ENCODE measurements at places on chromosomes 2 and 18.

GRCh38 chr2:235945608-235946140 is 222.5 kb downstream of the GBX2 start:
- no peak for DNase-seq

DNA sequence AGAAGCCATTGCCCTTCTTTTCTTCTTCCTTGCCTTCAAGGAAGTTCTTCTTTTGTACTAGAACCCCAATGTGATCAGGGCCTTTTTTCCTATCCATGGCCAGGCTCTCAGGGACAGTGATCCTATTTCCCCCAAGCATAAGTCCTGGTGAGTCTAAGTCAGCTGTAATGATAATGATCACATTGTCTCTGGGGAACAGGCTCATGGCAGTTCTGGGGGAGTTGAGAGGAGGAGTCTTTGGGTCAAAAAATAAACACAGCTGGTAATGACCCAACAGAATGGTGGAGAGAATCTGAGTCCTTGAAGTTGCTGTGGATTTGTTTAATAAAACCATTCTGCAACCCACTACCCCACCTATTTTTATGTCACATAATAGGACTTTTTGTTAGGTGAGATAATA is 96.6 kb downstream of the SOCS6 start:
- peak; percentile 43 for DNase-seq

DNA sequence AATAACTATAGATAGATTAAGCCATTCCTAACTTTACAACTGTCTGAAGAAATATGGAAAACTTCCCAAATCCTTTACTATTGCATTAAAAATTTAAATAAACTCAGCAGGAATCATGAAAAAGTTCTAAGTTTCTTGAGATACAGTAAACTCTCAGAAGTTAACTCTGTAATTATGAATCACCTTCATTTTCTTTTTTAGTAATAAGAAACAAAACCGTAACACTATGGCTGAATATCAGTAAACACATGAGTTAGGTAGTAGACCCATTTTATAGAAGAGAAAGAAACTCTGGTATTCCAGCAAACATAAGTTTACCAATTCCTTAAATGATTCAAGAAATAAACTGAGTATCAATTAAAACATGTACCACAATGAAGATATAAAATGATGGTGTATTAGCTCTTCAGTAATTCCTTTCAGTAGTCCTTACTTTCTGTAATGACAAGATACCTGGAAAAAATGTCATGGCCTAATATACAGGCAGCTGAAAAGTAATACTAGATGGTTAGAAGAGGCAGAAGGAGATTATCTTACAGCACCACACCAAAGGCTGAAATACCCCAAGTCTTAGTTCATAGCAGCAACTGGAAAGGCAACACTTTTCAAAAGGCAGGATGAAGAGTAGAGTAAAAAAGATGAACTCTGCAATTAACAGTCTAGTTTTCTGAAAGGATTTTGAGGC is 11.5 kb downstream of the TRIP12 start:
- DNase-seq: no peak

DNA sequence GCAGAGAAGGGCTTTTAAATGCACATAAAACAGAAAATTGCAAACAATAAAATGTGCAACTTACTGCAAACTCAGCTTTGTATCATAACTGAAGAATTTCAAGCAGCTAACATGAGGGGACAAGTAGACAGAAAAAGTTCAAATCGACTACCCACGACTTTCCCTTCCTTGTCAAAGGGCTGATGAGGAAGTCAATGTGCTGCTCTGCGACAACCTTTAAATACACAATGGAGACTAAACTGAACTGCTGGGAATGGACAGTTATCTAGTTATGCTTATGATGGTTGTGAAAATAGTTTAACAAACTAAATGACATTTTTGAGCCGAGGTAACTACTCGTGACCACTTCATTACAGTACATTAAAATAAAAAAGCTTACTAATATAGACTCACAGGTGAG is 84.1 kb downstream of the INO80D start:
- no peak for DNase-seq

- DNase-seq: no peak
Observed at GRCh38 chr2:71799013-71799575, 345.7 kb downstream of the DYSF start.

DNA sequence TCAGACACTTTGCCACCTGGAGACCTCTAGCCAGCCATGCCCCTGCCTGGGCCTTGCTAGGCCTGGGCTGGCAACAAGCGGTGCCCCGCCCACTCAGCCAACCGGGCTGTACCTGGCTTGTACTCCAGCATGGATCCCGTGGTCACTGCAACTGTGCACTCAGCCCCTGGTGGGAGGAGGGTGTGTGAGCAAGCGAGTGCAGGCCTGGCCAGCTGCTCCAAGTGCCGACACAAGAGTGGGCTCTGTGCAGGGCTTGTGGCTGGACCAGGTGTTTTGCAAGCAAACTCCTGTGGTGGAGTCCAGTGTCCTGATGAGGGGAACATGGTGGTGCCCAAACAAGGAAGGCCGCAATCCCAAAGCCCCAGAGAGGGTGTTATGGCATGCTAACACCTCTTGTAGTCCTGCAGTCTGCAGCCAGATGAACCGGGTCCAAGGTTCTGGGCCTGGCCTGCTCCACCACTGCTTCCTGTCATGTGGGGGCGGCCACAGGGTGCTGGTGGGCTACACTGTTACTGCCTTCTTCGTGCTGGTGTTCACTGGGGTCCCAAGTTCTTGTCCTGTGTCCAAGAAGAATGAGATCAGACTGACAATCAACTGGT is 60.1 kb upstream of the CD28 start:
- DNase-seq: no peak

DNA sequence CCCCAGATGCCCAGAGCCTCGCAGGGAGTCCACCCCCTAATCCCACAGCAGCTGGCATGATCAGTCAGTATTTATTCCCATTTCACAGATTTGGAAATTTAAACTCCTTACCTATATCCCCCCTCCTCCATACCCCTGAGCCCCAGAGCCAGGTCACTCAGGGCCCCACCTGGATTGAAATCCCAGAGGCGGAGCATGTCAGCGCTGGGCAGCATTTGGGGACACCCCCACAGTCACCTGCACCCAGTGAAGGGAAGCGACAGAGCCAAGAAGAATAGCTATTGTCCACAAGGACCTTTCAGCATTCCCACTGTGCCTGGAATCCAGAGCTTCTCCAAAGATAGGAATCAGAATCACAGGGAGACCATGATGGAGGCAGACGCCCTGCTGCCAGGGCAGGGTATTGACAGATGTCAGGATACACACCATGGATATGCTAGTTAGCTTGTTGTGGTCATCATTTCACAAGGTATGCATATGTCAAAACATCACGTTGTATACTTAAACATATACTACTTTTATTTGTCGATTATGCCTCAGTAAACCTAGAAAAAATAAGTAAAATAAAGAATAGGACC is 968 bp upstream of the ASTL start:
- no peak for DNase-seq

GRCh38 chr2:226873826-226874225 is 38.0 kb downstream of the RHBDD1 start:
- no peak for DNase-seq

DNA sequence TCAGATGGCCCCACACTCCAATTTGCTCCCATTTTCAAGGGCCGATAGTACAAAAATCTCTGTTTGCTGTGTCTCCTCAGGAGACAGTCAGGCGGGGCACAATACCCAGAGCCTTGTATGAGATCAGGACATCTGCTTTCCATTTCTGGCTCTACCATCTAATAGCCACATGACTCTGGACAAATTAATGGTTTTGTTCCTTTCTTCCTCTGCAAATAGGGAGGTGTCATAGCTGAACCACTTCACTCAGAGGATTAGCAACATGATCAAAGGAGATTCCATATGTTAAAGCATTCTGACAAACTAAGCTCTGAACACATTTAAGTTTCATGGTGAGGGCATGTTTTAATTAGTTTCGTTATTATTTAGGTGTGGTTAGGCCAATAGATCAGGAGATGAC is 602.1 kb upstream of the SYT4 start:
- DNase-seq: no peak

DNA sequence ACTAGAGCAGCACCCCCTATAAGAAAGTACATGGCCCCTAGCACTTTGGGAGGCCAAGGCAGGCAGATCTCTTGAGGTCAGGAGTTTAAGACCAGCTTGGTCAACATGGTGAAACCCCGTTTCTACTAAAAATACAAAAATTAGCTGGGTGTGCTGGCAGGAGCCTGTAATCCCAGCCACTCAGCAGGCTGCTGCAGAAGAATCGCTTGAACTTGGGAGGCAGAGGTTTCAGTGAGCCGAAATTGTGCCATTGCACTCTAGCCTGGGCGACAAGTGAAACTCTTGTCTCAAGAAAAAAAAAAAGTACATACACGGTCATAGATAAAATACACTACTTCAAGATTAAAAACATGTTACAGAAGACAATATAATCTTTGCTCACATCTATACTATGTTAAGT is 63.8 kb downstream of the RAPH1 start:
- DNase-seq: no peak

DNA sequence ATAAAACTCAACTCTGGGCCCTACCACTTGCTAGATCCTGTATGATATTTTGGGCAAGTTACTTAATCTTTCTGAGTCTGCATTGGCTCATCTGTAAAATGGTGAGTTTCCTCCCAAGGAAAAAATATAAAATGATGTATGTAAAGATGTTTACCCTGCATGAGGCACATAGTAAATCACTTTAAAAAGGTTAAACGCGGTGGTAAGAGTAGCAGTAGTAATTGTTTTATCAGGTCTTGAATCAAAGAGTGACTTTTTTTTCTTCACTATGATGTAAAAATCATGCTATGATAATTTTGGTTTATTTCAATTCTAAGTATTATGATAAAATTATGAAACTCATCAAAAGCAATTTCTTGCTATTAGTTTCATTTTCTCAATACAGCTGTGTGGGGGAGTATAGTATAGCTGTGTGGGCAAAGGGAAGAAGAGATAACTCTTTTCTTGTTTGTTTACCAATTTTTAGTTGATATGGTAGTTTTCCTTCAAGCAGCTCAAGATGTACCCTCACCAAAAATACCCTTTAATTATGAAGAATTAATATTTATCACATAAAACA is 10.7 kb downstream of the ARHGAP15 start:
- no peak for DNase-seq

- no peak for DNase-seq
Observed at GRCh38 chr2:101837354-101837753, 139.8 kb downstream of the MAP4K4 start.

DNA sequence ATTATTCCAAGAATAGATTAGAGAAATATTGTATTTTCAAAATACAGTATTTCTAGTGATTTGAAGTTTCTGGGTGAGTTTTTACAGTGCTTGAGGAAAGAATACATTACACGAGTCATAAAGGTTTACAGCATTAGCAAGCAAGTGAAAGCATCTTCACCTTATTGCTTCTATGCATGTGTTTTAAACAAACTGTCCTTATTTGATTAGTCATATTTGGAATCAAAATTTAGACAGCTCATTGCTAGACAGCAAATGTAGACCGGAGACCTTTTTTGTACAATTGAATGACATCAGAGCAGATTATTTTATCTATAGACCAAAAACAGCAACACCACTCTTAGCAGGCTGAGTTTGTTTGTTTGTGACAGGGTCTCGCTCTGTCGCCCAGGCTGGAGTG is 69.2 kb downstream of the FAM161A start:
- no peak for DNase-seq

DNA sequence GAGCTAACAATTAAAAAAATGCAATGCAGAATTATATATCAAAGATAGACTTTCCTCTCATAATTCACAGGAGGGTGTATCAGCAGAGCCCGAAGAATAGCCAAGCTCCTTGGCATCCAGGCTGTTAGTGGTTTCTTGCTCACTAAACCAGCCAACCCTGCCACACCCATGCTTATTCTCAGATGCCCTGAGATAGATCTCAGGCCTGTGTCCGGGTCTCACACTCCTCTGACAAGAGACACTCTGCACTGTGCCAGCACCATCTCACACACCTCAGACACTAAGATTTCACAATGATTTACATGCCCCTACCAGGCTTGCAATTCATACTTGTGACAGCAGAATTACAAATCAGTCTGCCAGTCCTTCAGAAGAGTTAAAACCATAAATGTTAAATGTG is 64.5 kb downstream of the OSBPL1A start:
- DNase-seq: no peak

DNA sequence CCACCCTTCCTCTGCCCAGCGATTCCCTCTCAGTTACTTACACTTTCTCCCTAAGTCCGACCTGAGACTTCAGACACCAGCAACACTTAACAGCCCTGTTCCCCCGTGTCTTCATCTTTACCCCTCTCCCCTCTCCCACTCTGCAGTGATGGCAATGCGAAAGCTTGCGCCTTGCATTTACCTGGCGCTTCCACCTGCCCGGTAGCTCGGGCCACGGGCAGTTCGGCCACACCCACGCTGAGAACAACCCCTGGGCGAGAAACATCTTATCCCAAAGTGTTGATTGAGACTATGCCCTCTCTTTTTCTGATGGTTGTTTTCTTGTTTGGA is 558 bp downstream of the DNAJC10 start:
- peak; percentile 27 for DNase-seq

DNA sequence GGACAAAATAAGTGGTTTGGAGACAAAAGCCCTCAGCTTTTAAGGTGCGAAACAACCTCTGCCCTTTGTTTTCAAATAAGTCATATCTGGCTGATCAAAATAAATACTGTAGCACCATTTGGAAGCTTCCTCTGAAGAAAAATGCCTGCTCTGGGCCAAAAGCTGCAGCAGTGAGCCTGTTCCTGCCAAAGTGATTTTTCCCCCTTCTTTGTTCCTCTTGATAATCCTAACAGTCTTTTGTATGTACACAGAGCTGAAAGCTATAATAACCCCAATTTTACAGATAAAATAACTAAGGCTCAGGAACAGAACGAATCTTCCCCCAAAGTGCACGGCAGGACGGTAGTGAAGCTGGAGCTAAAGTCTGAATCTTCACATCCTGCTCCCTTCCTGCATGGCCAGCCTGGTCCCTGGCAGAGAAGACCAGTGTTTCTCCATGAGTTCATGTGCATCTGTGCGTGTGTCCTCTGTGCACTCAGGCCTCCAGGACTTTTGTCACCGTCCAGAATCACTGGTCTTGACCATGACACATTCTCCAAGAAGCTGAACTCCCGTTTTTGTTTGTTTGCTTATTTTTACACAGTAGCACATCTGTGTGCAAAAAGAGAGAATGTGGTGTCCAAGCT is 2114.1 kb upstream of the PIK3C3 start:
- DNase-seq: no peak

DNA sequence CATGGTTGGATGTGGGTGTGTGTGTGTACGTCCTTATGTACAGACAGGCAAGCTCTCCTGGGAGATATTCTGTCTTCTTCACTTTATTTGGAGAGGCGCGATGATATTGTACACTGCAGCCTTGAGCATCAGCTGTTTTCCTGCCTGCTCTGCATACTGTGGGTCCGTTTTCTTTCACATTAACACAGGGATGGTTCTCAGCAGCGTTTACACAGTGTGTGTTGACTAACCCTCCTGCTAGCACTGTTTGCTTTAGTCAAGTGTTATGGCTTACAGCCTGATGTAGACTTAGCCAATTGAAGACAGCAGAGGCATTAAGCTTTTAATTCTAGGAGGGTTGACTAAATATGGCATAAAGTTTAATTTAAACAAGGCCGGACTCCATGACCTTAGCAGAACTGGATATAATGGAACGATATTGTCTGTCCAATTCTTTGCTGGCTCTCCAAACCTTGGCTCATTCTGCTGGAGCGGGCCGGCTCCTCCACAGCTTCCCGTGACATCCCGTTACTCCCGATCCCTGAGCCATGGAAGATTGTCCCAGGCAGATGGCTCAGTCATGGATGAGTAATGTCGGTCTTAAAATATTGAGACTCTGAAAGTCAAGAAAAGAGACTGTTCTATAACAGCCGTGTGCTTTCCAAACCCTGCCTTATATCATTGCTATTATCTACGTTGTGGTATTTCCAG is 134.7 kb downstream of the TPGS2 start:
- DNase-seq: no peak
